ENCODE measurements at places on chromosomes 5 and 9. TPM values are rescaled to one million over a fixed set of nuclear protein-coding genes. Genes with fewer than 3 reads are reported as not detected.
A peak's percentile ranks its signal among the peaks of the same experiment; 100 is the strongest.

GRCh38 chr9:75574569-75574968 lies 315.9 kb upstream of the PCSK5 start:
- no peak for DNase-seq

SPINK14 gene
- not detected for total RNA-seq

GRCh38 chr5:81014348-81014747 lies 54.2 kb downstream of the RASGRF2 start:
- no peak for DNase-seq

ATG10 gene
- 15.7 TPM for total RNA-seq

DNA sequence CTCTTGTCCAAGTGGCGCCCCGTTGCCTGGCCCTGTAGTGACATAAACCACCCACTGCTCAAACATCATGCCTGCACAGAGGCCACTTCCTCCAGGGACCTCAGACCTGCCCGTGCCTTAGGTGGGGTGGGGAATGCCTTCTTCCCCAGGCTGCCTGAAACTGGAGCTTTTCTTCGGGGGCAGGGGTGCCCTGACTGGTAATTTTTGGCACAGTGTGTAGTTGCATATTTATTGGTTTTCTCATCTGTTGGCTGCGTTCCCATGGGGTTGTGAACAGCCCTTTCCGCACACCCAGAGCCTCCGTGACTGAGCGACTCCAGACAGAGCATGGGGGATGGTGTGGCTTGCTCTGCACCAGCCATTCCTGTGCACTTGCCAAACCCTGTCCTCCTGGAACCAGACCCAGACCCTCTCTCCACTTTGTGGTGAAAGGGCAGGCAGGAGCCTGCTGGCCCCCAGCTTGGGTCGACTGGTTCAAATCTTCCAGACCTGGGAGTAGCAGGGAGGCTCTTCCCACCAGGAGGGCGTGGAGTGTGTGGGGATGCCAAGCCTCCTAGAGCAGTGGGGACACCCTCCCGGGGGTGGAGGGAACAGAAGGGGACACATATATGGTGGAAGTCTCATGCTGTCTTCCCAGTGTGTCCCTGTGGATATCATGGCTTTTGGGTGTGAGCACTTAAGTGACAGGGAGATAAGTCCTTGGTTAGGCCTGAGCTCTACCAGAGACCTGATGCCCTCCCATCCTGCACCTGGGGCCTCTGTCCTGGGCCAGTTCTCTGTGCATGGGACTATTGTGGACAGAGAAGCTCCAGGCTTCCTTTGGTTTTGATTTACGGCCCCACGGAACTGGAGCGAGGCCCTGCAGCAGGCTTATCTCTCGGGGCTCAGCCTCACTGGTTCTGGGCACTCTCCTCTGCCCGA lies 39.6 kb downstream of the WNK2 start:
- peak; percentile 97 for DNase-seq

CDH6 gene
- not detected for total RNA-seq

DNA sequence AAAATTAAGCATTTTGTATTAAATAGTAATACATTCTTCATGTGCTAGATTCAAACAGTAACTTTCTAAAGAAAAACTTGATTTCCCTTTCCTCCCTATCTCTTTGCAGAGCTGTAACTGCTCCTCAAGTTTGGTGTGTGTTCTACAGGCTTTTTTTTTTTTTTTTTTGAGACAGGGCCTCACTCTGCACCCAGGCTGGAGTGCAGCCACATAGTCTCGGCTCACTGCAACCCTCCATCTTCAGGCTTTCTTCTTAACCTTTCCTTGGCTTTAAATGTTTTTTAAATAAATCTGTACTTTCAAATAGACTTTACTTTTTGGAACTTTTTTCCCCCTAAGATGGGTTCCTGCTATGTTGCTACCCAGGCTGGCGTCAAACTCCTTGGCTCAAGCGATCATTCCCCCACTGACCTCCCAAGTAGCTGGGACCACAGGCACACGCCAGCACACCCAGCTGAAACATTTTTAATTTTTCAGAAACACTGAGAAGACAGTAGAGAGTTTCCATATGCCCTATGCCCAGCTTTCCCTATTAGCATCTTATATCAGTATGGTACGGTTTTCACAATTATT lies 9.1 kb downstream of the NDFIP1 start:
- DNase-seq, result no peak

MCTP1 gene
- total RNA-seq, result 4.3 TPM

NRG2 gene
- total RNA-seq, result not detected

DNA sequence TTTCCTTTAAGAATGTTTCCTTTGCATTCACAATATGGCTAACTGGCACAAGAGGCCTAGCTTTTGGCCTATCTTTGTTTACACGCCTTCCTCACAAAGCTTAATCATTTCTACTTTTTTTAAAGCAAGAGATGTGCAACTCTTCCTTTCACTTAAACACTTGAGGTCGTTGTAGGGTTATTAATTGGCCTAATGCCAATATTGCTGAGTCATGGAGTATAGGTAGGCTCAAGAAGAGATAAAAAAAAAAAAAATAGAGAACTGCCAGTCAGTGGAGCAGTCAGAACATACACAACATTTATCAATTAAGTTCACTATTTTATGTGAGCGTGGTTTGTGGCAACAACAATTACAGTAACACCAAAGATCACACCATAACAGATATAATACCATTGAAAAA lies 5.9 kb downstream of the FKBP15 start:
- DNase-seq, result peak; percentile 68

ZDHHC11 gene
- 13.1 TPM for total RNA-seq

GRCh38 chr9:5869315-5870019 lies 21.2 kb upstream of the MLANA start:
- no peak for DNase-seq

GRCh38 chr5:27821681-27822080 lies 783.3 kb upstream of the CDH9 start:
- DNase-seq, result no peak

- DNase-seq, result peak; percentile 77
These were observed 28.5 kb downstream of the NFIL3 start for GRCh38 chr9:91395106-91395552.

GRCh38 chr9:74817281-74817810 lies 70.4 kb downstream of the TRPM6 start:
- no peak for DNase-seq

LHFPL2 gene
- 10.1 TPM for total RNA-seq

CLIC3 gene
- total RNA-seq, result 39.7 TPM

DNA sequence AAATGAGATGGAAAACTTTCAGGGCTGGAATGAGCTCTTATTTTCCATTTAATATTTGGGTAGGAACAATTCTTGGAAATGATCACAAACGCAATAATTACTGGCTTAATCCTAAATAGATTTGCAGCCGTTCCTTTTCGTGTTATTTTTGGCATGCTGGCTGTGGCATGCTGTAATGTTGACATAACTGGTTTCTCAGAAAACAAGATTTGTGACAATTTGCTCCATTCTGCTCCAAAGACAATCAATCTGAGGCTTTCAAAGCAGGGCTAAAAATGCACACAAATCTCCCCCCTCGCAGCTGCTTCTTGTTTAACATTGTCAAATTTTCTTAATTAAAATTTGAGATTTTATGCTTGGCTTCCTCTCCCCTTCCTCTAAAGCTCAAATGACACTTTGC lies 151.2 kb downstream of the TTC39B start:
- DNase-seq, result no peak

GRCh38 chr5:146716636-146717035 lies 161.9 kb downstream of the PPP2R2B start:
- DNase-seq, result no peak

KDM4C gene
- 11.6 TPM for total RNA-seq

DNA sequence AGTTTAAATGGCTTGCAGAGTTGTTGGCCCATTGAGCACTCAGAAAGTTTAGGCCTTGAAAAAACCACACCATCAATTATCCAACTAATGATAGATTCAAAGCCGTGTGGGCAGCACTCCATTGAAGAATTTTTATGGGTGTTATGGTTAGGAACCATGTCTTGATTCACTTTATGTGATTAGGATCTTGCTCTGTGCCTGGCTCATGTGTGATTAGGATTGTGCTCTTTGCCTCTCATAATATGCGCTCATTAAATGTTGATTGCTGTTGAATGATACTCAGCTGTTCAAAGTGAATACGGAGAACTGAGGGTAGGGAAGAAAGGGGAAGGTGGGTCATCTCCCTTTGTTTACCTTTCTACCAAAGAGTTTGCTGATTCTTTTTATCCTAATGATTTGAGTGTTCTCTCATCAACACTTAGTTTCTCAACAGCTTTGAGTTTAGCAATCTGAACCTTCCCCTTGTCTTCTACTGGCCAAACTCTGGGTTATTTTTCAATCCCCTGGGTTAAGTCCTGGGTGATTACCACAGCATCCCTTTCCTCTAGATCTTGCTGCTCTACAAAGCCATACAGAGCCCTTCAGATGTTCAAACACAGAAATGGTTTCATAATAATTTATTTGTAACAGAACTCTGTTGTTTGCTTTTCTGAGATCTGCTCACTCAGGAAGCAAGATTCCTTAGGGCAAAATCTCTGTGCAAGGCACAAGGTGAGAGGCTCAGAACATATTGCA lies 668.8 kb upstream of the RGMB start:
- no peak for DNase-seq
